Spinal cord (tissue), 10 donors: ENCODE measurements at places on chromosomes 6 and 20.

DNA sequence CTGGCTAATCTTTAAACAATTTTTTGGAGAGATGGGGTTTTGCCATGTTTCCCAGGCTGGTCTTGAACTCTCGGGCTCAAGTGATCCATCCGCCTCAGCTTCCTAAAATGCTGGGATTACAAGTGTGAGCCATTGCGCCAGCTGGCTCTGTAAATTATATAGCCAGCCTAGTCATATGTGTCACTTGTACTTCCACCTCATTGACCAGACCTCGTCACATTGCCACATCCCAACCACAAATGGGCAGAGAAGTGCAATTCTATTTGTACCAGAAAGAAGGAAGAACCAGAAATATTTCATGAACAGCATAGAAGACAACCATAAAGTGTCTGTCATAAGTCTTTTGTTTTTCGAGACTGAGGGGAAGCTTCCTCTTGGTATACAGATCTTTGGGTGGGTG lies 304.9 kb upstream of the RNF24 start:
- DNase-seq: no peak

GRCh38 chr20:7085467-7085866 lies 318.0 kb downstream of the BMP2 start:
- DNase-seq: no peak

DNA sequence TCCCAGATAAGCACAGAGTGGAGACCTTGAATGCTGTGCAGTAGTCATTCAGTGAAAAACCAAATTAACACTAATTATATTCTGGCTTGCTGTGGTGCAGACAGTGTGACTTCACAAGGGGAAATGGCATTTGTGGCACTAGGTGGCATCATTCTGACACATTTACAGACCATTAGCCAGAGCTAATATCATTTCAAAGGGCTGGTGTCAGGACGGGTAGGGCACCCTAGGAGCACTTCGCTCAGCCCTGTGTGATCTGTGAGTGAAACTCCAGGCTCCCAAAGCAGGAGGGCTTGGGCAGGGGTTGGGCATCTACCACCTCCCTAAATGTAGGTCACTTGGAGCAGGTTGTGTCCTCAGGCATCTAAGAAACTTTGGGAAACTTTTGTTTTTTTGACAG lies 555.8 kb downstream of the PKHD1 start:
- DNase-seq: no peak

GRCh38 chr6:38264605-38265004 lies 375.1 kb downstream of the BTBD9 start:
- DNase-seq: no peak

GRCh38 chr6:121285041-121285440 lies 49.2 kb downstream of the TBC1D32 start:
- no peak for DNase-seq

- no peak for DNase-seq
Measured at GRCh38 chr6:167699141-167699931, 127.4 kb upstream of the AFDN start.

DNA sequence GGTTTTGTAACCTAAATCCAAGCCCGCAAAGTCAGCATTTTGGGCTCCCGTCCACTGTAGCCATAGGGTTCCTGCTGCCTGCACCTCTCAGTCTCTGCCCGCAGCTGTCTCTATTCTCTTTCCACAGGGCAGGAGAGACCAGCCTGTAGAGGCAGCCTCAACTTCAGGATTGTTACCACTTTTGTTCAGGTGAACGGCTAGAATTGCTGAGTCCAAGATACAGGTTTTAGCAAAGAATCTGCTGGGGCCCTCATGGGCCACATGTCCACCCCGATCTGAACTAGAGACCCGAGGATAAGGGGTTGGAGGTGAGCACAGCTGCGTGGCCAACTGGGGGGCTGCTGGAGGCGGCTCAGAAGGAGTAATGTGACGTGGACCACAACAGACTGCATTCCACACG lies 137.7 kb upstream of the C6orf118 start:
- DNase-seq: no peak

- DNase-seq: no peak
Measured at GRCh38 chr20:45053430-45054351, 47.2 kb downstream of the KCNS1 start.

GRCh38 chr20:62778601-62779416 lies 17.5 kb upstream of the MRGBP start:
- no peak for DNase-seq

- DNase-seq: no peak
Measured at GRCh38 chr6:40398034-40398691, 189.0 kb downstream of the LRFN2 start.

- peak; percentile 85 for DNase-seq
Measured at GRCh38 chr6:33344701-33345697, 27.5 kb upstream of the ZBTB22 start.

DNA sequence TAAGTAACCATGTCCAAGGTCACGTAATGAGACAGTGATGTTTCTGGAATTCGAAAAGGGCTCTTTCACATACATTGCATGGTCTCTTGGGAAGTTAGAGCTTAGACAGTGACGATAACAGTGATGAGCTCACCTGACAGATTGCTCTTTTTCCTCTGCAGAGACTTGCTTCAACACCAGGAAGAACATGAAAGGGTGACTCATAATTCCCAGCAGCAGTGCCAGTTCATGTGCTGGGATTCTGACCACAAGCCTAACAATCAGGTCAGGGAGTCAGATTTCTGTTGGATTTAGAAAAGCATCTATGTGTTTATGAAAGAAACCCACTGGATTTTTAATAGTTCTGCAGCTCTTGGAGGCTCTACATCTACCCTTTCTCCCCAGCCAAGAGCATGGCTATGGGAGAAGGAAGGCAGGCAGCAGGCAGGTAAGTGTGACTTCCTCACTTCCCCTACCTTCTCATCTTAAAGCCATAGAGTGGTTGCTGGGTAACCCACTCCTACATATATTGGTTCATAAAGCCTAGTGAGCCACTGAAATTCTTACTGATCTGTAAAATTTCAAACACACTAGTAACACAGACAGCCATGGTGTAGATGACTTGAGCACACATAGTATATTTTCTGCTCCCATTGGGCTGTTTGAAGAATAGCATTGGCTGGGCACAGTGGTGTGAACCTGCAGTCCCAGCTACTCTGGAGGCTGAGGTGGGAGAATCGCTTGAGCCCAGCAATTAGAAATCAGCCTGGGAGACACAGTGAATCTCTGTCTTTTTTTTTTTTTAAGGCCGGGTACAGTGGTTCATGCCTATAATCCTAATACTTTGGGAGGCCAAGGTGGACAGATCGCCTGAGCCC lies 44.4 kb upstream of the LOC128125822 start:
- no peak for DNase-seq

DNA sequence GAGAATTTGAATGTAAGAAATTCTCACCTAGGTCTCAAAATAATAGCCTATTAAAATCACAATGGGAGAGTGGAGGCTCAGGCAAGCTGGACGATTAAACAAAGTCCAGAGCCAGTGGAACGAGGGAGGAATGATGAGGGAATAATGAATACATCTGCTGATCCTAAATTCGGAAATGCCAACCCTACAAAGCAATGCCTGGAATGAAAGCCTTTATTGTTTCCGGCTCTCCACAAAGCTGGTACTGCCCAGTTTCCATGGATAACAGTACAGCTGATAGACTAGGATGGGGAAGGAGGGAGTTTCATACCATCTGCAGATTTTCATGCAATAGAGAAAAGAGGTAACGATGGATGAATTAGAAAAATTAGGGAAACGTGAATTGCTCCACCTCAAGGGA lies 356.1 kb downstream of the CBLN4 start:
- DNase-seq: peak; percentile 66

GRCh38 chr6:13762611-13763441 lies 51.2 kb upstream of the RANBP9 start:
- peak; percentile 70 for DNase-seq

DNA sequence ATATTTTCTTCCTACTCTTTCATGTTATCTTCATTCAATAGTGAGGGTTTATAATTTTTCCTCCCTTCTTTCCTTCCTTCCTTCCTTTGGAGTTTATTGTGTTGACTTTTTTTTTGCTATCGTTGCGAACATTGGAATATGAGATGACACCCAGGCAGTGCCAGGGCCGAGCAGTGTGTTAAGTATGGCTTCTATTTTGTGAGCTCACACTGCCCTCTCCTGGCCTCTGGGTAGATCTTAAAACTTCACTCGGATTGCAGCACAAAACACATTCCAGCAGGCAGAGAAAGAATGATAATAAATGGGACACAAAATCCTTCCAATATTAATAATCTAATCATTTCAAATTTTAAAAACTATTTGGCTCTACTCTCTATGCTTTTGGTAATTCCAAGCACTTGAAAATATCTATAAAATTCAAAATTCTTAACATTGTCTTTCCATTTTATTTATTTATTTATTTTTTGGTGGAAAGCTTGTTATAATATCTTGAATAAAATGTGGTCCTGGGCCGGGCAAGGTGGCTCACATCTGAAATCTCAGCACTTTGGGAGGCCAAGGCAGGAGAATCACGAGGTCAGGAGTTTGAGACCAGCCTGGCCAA lies 147.4 kb upstream of the OLIG3 start:
- peak; percentile 91 for DNase-seq

DNA sequence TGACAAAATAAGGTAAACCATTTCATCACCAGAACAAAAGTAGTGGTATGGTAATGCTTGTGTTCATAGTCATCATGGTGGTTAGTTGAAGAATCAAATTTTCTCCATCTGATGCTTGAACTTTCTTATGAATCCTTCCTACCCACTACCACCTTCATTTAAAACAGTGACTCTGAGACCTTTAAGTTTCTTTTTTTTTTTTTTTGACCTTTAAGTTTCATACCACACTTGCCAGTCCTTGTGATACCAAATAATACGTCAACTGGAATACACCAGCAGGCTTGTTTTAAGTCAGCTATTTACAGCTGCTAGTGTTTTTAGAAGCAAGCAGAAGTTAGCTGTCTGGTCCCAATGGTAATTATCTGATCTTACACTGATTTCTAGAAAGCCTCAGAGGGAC lies 413.4 kb upstream of the SOX4 start:
- DNase-seq: no peak

- DNase-seq: no peak
Measured at GRCh38 chr20:62066339-62066982, 780 bp upstream of the TAF4 start.

DNA sequence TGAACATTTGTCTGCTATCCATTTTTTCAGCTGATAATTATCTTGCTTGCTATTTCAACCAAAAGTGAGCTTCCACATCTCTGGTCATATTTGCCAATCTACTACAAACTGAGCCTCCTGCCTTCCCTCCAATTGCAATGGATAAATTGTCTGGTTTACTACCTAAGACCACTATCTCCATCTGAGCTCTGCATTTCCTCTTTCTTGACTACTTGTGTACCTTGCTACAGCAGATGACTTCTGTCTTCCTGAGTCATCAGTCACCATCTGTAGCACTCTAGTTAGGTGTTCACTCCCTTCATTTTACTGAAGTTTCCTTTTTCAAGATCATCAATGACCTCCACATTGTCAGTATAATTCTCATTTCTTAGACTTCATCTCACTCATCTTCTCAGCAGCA lies 33.5 kb upstream of the PHIP start:
- no peak for DNase-seq

DNA sequence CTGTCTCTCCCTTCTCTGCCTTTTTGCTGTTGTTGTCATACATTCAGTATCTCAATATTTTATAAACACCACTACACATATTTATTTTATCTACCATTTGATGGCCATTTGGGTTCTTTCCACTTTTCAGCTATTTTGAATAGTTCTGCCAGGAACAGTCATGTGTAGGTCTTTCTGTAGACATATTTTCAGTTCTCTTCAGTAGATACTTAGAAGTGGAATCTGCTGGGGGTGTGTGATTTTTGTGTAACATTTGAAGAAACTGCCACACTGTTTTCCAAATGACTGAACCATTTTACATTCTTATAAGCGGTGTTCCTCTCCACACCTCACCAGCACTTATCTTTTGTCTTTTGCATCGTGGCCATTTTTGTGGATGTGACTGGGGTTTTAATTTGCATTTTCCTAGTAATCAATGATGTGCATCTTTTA lies 197.7 kb downstream of the ARID1B start:
- DNase-seq: no peak

- no peak for DNase-seq
Measured at GRCh38 chr20:57762531-57763234, 52.9 kb upstream of the PMEPA1 start.

GRCh38 chr6:144311361-144311760 lies 26.2 kb downstream of the UTRN start:
- DNase-seq: no peak
